ENCODE measurements at places on chromosomes 13 and 19.

GRCh38 chr13:26759907-26760831 lies at the start of gene GPR12:
TSS of gene GPR12 (minus strand) at chr13:26760786. CDS start at chr13:26759827, 959 bp downstream.
- DNase-seq = no peak

DNA sequence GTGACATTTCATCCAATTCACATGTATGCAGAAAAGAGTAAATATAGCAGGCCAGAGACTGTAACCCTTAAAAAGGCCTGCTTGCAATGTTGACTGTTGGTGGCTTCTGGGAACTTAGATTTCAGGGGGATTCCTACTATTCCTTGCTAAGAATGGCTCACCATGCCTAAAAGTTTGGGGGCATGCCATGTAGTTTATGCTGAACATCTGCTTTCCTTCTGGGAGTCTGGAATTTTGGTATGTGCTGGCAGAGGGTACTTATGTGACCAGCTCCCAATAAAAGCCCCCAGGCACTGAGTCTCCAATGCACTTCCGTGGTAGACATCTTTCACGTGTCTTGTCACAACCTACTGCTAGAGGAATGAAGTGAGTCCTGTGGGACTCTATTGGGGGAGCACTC lies 88.4 kb upstream of the PCDH8 start:
- no peak for DNase-seq

DNA sequence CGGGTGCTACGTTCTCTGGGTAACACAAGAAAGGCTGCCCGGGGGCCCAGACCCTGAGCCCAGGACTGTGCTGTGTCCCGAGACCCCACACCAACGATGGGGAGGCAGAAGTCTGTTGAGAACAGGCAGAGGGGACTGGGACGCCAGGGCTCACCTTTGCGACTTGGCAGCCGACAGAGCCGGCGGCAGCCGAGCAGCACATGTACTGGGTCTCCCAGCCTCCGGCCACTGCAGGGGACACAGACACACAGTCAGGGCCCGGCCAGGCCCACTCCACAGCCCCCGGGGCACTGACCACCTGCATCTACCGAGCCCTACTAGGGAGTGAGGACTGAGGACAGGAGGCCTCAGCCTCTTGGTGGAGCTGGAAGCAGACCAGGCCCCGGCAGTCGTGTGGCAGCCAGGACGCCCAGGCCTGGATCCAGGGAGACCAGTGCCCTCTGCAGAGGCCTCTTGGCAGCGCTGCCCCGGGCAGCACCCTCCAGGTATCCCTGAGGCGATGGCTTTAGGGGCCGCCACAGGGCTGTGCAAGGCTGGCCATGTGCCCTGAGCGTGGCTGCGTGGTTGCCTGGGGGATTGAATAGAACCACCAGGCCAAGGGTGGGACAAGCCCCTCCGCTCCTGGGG lies 5.6 kb upstream of the ATP8B3 start:
- no peak for DNase-seq

DNA sequence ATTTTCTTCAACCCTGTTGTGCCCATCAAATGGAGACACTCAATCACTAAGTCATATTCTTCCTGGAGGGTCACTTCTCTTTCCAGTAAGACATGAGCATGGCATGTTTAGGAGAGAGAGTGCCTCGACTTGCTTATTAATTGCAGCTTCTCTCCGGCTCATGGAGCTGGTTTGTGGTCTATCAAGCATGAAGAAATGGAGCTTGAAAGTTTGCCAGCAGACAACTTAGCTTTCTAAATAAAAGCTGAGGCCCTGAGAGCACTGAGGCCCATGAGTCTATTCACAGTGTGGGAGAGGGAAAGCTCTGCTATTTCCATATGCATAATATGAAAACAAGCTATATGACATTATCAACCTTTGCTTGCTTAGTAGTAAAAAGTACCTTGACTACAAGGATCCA lies 378.5 kb downstream of the FGF9 start:
- no peak for DNase-seq

- DNase-seq = no peak
These were observed 159.0 kb downstream of the RFC3 start for GRCh38 chr13:33976965-33977364.

DNA sequence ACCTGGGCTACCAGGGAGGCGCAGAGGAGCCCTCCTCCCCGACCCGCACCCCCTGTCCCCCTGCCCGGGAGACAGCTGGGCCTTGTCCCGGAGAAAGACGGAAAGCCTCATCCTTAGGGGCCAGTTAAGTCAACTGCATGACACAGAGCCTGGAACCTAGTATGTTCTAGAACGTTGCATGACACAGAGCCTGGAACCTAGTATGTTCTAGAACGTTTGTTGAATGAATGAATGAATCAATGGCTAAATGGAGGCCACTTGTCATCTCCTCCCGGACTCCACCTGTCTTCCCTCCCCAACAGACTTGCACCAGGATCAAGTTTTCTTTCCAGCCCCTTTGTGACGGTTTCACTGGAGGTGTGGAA lies 706 bp downstream of the SERP2 start:
- no peak for DNase-seq

DNA sequence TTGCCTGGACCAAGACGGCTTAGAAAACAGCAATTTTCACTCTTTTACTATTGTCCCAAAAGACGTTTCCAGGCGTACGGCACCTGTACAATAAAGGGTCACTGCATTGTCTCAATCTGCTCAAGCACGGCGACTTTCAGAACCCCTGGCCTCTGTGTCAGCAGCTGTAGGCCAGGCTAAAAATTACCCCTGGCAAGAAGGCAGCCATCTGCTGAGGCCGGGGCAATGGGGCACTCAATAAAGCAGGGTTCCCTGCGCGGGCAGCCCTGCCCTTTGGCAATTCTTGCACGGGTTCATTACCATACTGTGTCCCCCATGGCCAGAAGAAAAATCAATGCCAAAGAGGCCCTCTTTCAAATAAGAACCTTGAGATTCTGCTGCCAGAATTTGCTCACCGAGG lies 52.1 kb downstream of the STK24 start:
- no peak for DNase-seq

GRCh38 chr19:11868188-11868587 lies 19.4 kb upstream of the ZNF69 start:
- DNase-seq = no peak

GRCh38 chr13:89899302-89900103 lies 1448.0 kb upstream of the MIR17HG start:
- DNase-seq = no peak

DNA sequence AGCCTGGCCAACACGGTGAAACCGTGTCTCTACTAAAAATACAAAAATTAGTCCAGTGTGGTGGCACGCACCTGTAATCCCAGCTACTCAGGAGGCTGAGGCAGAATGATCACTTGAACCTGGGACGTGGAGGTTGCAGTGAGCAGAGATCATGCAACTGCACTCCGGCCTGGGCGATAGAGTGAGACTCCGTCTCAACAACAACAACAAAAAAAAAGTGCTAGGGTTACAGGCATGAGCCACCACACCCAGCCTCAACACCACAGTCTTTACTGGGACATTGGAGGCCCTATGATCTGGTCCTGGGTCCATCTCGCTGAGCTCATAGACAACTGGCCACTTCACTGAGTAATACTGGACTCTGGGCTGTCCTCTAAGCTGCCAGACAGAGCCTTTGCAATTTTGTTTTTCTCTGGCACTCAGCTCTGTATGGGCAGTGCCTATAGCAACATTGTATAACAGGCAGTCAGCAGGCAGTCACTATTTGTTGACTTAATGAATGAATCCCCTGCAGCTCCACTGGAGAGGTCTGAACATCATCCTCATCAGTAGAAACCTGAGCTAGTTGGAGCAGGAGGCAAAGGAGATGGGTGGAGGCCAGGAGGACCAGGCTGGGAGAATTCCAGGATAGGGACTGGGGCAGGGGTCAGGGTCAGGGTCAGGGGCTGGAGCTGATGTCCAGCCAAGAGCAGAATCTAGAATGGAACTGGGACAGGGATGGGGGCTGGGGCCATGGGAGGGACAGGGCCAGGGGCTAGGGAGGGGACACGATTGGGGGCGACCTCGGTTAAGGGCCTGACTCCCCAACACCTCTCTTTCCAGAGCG lies 8.1 kb downstream of the BLOC1S3 start:
- no peak for DNase-seq

DNA sequence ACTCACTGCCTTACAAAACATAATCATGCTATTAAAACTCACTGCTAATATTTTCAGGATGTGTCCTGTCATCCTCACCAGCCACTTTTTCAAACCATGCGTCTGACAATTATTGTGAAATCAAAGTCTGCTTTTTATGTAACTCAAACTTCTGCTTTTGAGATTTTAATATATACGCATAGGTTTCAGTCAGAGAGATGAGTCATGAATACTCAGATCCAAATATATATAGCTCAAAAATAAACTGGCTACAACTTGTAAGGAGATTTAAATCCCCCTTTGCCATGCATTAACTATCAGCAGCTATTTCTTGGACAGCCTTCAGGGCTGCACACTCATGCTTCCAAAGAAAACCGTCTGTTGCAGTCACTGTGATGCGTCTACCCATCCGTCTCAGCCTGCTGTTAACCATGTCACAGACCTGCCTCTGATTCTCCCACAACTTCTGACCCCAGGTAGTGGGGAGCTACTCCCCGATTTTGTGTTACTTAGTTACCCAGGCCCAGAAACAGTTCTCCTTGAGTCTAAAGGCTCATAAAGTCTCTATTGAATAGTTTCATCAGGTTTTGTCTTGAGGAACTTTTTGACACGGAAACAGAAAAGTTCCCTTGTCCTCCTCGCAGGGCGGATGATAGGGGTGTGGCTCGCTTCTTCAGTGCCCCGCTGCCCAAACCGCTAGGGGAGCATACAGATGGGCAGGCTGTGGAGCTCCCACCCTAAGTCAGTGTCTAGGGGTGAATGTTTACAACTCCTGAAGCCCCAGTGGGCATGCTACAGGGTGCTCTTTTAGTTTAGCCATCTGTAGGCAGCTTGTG lies 33.8 kb upstream of the SGCG start:
- no peak for DNase-seq

Measured in activated naive CD4-positive, alpha-beta T cell treated with Interleukin-2 at 50 U/mL for 16 hours (primary cell).